T-helper 9 cell (primary cell): ENCODE measurements at places on chromosomes 6 and 20.

GRCh38 chr6:84220809-84221409, 6.5 kb downstream of the CEP162 start:
- no peak for DNase-seq

DNA sequence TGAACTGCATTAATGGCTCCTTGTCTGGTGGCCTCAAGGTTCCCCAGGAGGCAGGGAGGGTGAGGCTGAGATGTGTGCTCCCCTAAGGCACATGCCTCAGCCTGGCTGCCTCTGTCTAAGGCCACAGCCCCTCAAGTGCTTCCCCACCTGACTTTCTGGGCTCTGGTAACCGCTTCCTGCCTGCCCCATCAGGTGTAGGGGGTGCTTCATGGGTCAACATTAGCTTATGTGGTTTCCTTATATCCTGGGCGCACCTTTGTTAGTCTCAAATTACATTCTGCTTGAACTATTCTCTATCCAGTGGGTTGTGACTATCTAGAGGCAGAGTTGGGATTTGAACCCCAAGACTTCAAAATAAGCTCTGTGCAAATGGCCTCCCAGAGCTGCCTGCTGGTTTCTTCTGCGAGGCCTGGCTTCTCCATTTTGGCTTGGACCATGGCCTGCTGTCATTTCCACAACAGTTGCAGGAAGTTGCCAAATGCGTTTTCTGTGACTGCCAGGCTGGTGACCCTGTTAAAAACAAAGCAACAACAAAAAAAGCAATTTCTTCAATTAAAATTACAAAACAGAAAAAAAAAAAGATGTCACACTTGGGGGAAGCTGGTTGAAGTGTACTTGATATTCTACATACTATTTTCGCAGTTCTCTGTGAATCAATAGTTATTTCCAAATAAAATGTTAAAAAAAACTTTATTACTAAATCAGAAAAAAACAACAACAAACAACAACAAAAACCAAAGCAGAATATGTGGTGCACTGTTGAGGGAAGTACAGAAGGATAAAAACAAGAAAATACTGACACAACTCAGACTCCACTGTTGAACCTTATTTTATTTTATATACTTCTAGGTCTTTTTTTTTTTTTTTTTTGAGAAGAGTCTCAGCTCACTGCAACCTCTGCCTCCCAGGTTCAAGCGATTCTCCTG, 20.0 kb upstream of the ZNFX1 start:
- no peak for DNase-seq

GRCh38 chr20:64047968-64048401, 1.5 kb downstream of the SOX18 start:
- DNase-seq: no peak

DNA sequence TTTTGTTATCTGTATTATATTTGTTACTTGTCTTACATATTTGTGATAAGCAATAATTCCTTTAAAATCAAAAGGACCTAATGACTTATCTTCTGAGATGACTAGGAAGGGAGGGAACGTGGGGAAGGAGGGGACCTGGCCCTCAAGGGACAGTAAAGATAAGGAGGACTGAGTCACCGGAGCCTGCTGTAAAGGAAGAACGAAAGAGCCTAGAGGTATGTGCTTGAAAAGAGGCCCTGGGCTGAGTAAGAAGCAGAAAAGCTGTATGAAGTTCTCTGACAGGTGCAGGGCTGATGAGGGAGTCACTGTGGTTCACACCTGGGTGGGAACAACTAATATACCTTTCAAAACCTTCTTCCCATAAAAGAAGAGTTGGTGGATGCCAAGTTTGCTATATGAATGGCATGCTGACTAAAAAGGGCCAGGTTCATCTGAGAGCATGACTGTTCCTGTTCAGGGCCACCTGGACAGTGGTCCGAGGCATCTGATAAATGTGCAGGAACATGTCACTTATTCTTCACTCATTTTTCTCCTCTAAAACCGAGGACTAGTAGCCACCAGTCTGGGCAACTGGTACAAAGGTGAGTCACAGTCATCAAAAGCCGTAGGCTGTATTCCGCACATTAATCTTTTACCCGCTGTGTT, 111.3 kb downstream of the TNFAIP3 start:
- DNase-seq: no peak

DNA sequence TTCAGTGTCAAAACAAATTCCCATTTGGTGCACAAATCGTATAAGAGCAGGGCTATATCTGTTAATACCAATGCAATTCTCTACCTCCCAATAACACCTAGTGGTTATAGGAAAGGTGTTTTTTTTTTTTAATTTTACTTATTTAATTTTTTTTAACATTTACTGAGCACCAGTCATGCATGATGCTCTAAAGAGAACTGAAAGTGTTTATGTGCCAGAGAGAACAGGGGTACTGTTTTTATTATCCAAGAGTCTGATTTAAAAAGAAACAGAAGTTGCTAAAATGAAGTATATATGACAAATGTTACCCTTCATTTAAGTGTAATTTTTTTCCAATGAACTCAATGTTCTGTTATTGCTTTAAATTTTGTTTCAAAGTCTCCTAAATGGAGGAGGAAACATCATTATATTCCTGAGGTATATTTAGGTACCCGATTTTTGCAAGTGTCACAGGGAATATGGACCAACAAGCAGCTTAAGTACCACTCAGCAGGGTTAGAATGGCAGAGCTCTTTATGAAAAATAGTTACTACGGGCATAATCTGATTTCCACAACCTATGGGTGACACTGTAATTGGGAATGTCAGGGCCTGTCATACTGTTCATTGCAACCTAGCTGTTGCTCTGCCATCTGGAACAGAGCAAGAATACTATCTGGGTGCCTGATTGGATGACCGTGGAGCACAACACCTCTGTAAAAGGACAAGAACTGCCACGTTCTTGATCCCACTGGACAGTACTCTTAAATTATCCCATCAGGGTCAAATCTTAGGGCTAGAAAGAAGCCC, 195.4 kb downstream of the KHDRBS2 start:
- no peak for DNase-seq

- DNase-seq: no peak
These were observed 47.2 kb downstream of the KIF13A start for GRCh38 chr6:17940151-17940792.

- DNase-seq: no peak
These were observed 143.9 kb downstream of the BCAS1 start for GRCh38 chr20:53926428-53927028.

GRCh38 chr20:6769903-6770785, 2.7 kb downstream of the BMP2 start:
- DNase-seq: no peak

DNA sequence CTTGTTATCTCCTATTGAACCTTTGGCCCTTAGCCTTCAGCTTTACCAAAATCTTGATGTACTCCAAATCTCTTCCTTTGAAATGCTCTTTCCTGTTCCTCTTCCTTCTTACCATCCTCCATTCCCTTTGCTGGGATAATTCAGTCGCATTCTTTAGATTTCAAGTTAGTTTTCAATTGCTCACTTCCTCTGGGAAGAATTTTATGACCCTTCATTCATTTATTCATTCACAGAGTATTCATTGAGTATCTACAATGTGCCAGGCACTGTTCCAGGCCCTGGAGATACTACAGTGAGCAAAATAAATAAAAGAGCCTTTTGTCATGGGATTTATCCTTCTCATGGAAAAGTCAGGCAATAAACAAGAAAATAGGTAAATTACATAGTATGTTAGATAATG, 548.2 kb upstream of the FLRT3 start:
- no peak for DNase-seq

DNA sequence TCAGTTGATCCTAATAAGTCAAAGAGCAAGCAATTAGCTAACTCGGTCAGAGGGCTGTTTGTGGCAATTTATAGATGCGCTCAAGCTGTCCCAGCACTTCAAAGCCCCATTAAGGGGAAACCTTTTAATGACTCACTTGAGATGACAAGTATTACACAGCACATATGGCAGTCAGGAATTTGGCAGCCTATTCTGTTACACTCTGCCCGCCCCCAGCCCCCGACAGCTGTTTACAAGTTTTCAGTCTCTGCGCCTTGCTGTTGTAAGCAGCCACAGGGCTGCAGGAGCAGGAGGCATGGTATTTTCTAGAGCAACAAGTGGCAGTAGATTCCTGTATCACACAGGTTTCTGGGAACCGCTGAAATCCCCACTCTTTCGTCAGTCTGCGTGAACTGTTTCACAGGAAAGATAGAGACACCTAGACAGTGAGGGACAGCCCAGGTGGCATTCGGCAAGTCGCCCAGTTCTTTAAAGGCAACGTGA, 263.0 kb downstream of the FOXC1 start:
- no peak for DNase-seq

GRCh38 chr6:124888581-124889371, 73.5 kb upstream of the RNF217 start:
- DNase-seq: no peak

DNA sequence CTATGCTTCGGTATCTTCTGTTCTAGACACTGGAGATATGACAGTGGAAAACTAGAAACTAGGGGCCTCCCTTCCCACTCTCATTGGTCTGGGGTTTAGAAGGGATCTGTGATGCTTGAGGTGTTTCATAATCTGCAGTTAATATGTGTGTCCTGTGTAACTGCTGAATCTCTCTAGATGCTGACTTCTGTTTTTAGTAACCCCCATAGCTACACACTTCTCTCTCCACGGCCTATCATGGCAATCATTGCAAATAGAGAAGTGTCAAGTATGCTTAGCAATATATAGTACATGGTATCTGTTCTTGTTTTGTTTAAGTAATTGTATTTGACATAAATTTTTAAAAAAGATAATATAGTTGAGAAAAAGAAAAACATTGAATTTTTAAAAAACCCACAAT, 394.6 kb upstream of the MMS22L start:
- DNase-seq: no peak

DNA sequence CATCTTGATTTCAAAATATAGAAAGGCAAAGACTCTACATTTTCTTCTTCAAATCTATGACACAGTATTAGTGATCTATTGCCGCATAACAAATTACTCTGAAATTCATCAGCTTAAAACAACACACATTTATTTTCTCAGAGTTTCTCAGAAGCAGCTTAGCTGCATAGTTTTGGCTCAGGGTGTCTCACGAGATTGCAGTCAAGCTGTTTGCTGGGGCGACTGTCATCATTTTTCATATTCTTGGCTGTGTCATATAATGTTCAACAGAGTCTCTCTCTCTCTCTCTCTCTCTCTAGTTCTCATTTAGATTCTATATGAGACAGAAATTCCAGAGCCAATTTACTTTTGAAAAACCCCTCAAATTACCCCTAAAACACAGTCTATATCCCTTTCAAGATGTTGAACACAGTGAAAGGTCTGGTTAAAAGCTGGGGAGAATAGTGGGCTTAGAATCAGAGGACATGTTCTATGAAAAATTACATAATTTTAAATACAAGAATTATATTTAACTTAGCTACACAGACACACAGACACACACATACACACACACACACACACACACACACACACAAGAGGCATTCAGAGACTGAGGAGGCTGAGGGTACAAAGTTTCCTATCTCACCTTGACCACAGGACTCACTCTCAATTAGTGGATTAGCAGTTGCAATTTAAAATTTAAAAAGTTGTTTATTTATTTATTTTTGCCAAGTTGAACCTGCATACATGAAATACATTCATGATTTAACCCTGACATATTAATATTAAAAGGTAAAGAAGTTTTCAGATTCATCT, 86.7 kb downstream of the MKKS start:
- no peak for DNase-seq
